ENCODE measurements at places on chromosomes 7 and 10.

DNA sequence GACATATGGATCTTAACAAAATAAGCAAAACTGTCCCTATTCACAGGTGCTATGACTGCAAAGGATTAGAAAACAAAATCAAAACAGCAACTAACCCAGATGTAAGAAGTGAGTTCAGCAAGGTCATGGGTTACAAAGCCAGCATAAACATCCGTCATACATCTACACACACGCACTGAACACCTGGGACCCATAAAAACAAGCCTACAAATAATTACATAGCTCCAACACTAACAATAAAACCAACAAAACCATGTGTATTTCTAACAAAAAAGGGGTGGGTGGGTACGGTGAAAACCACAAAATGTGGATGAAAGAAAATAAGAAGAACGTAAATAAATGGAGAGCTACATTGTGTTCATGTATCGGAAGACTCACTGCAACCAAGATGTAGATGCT is 256.8 kb downstream of the ELFN1 start:
- no peak for DNase-seq

GRCh38 chr10:71212318-71213126 is at the start of gene UNC5B:
Gene UNC5B, plus strand, starts transcription at chr10:71212570. Its CDS starts 416 bp downstream, at chr10:71212986.
- peak; percentile 82 for DNase-seq

- DNase-seq = no peak
Measured at GRCh38 chr10:59954296-59954695, 47.9 kb upstream of the CCDC6 start.

GRCh38 chr10:8817299-8817698 is 762.8 kb downstream of the GATA3 start:
- no peak for DNase-seq

DNA sequence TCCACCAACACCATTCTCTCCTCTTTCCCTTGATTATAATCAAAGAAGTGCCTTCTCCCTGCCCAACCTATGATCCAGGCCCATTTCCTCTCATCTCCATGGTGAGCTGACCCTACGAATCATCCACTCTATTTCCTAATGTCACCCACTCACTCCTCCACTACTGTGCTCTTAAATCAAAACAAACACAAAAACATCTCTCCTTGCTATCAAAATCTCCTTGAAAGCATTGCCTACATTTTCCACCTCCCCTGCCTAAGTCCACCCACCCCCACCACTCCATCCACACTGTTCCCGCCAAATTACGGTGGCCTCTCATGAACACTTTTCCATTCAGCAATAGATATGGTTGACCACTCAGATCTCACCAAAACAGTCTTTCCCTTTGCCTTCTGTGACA is 5.3 kb downstream of the DYDC1 start:
- DNase-seq = no peak

GRCh38 chr7:132504852-132505251 is 71.4 kb downstream of the PLXNA4 start:
- no peak for DNase-seq

- DNase-seq = peak; percentile 8
Measured at GRCh38 chr10:94037286-94037685, 43.6 kb downstream of the PLCE1 start.

- DNase-seq = no peak
Measured at GRCh38 chr10:113967126-113967525, 76.5 kb upstream of the ADRB1 start.

DNA sequence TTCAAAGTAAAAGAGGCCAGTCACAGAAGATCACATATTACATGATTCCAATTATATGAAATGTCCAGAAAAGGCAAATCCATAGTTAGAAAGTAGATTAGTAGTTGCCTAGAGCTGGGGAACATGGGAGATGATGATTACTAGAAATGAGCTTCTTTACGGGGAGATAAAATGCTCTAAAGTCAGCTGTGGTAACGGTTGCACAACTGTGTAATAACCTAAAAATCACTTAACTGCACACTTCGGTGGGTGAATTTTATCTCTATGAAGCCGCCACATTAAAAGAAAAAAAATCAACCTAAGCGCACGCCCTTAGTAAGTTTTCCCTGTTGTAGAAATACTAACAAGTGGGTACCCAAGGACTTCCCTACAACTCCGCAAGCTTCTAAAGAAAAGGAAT is 15.9 kb downstream of the XRCC2 start:
- DNase-seq = no peak

GRCh38 chr10:127345231-127345965 is 149.0 kb upstream of the INSYN2A start:
- no peak for DNase-seq

DNA sequence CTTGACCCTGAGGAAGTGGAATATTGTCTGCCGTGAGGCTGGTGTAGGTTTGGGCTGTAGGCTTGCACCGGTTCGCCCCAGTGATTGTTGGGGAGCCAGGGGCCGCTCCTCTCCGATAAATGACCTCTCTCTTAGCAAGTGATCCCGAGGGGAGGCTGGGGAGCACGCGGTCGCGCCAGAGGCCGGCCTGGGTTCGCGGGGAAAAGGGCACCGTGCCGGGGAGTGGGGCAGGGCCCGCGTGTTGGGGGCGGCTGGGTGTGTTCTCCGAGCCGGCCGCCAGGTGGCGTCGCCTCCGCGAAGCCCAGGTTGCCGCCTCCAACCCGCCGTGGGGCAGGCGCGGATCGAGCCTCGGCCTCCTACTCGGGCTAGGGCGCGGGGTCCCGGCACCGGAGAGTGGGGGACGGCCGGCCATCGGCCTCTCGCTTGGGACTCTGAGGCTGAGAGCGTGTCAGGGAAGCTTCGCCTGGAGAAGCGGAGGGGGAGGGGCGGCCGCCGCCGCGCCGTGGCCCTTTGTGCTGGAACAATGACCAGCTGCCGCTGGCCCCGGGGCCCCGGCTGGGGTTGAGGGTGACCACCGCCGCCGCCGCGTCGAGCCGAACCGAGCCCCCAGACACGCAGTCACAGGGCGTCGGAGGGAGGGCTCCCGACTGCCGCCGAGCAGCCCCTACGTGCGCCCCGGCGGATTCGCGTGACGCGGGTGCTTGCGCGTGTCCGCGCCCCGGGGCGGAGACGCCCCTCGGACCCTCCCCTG is 442 bp upstream of the LZTS2 start:
- DNase-seq = peak; percentile 79

GRCh38 chr10:66192162-66192831 is 733.5 kb upstream of the LRRTM3 start:
- no peak for DNase-seq

DNA sequence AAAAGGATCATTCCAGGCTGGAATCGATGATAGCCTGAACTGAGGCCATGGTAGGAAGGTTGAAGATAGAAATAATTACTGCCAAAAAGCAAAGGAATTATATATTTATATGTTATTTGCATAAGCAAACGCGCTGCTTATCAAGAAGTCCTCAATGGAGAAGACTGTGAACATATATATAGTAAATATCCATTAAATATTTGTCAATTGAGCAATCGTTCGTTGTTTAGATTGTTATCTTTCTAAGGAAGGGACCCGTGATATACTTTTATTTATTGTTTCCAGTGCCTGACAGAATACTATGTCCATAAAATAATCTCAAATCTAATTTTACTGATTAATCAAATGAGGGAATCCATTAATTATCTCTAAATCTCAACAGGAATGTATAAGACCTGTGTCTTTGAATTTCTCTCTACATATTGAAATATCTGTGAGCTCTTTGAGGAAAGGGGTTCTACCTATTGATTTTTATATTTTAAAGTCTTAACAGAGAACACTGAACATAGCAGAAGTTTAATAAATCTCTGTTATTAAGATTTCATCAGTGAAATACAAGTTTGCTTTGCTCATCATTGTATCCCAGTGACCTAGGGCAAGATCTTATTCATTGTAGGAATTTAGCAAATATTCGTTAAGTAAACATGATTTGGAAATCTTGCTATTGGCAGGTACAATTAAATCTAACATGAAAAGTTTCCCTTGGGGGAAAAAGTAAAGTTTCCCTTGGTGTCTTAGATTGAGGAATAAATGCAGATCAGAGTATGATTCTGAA is 12.0 kb upstream of the HERC4 start:
- no peak for DNase-seq

- DNase-seq = no peak
Measured at GRCh38 chr10:30751678-30752331, 122.3 kb upstream of the LYZL2 start.

DNA sequence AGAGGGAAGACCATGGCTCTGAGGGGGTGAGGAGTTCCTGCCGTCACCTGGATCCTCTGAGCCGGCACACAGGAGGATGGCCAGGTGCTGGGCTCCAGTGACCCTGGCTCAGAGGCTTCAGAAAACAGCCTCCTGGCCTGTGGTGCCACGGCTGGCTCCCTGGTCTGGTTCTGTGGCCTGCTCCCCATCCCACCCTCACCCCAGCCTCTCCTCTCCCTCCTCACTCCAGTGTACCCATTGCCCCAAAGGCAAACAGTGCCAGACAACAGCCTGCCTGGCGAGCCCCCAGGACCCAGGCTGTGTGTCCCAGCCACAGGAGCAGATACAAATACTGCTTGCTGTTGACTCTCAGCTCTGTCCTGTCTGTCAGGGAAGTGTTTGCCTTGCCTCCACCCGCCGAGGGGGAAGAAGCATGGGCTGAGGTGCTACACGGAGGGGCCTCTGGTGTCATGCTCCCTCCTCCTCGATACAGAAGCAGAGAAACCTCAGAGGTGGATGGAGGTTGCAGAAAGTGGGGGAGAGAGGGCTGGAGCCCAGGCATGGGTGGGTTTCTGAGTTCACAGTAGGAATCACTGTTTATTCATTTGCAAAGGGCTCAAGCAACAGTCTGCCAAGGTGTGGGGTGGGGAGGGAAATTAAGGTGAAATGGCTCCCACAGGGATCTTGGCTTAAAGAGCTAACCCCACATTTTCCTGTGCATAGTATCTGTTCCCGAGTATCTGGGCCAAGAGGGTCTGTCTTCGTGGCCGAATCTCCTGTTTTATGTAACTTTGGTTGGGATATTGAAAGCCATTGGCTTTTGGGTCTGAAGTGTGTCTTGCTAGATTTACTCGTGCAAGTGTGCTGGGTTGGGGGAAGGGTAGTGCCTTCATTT is 5.5 kb downstream of the ADRA2A start:
- no peak for DNase-seq

GRCh38 chr10:69335063-69335587 is 56.8 kb downstream of the HK1 start:
- no peak for DNase-seq

GRCh38 chr10:230758-231157 is 95.5 kb downstream of the ZMYND11 start:
- DNase-seq = peak; percentile 2

DNA sequence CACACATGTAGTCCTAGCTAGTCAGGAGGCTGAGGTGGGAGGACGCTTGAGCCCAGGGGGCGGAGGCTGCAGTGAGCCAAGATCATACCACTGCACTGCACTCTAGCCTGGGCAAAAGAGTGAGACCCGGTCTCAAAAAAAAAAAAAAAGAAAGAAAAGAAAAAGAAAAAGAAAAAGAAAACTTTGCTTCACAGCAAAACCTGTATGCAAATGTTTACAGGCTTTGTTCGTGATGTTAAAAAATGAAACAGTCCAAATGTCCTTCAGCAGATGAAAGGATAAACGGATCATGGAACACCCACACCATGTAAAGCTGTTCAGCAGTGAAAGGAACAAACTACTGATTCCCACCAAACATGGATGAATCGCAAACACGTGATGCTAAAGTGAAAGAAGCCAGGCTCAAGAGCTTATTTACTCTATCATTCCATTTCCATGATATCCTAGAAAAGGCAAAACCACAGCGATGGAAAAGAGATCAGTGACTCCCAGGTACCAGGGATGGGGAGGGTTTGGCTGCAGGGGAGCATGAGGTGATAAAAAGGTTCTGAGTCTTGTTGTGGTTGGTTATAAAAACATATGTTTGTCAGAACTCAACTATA is 15.1 kb downstream of the LRRC20 start:
- DNase-seq = peak; percentile 6

GRCh38 chr10:1522237-1522636 is 215.1 kb downstream of the ADARB2 start:
- DNase-seq = no peak

DNA sequence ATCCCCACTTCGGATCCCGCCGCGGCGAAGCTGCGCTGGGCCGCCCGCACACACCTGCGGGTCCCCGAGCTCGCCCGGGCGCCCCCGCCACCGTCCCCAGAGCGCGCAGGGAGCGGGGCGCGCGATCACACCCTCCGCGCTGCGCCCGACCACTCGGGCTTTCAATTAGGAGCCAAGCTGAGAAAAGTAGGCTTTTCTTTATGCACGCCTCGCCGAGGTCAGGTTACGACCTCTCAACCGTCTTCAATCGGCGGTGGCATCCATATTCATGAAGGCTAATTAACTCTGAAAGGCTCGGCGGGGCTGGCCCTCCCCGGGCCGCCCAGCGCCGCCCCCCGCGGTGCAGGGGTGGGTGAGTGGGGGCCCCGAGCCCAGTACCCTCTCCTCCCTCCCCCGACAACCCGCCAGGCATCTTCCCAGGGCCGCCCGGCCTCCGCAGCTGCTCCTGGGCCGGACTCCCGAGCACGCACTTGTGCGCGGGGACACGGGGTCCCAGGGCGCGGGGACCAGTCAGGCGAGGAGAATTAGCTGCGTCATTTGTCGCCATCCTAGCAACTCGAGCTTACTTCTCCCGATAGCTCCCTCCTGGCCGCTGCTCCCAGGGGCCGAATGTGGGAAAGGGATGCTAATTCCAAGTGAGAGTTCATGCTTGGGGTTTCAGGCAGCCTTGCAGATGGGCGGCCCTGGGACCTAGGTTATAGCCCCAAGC is 155.5 kb upstream of the LYZL2 start:
- DNase-seq = peak; percentile 27

- DNase-seq = no peak
Measured at GRCh38 chr7:54591404-54592386, 49.5 kb downstream of the VSTM2A start.

DNA sequence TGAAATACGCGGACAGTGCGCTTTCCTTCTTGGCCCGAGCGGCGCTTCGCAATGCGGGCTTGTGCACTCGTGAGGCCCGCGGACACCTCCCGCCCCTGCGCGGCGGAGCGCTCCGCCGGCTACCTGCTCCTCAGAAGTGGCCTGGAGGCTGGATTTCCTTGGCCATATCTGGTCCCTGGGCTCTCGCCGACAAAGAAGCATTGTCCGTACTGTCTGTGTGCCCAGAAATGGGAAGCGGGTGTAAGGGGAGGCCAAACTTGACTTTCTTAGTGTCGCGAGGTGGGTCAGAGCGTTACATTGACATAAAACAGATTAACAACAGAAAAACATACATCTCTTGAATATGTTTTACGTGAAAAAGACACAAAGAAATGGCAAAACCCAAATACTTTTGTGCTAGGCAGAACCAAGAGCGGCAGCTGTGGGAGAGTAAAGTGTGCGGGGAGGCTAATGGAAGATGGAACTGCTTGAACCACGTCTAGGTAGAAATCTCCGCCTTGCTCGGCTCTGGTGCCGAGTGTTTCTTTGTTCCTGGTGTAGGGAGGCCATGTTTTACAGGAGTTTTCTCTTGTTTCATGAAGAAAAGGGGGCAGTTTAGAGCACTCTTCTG is 1.4 kb downstream of the LANCL2 start:
- peak; percentile 59 for DNase-seq

- DNase-seq = no peak
Measured at GRCh38 chr7:16803881-16804673, 722 bp downstream of the AGR2 start.

DNA sequence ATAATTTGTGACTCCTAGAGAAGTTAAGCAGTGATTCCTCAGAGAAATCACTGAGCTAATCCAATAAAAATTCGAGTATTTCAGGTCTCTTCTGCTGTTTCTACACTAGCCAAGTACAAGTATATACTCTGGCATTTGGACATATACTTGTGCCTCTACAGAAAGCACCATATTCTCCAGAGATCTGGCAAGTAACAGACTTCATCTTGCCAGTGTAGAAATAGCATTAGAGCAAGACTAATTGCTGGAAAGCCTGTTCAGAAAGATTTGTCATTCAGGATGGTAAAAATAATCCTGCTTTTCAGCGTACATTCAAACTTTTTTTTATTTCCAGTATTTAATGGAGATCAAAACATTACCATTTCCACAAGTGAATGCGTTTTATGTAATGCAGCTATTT is 410.8 kb upstream of the ETV1 start:
- no peak for DNase-seq
